ENCODE measurements at places on chromosomes 2 and 18. TPM values are rescaled to one million over a fixed set of nuclear protein-coding genes. Genes with fewer than 3 reads are reported as not detected.

FBXO41 gene
- 2.9 TPM for total RNA-seq

SLC66A2 gene
- 54.2 TPM for total RNA-seq

SP5 gene
- 1.9 TPM for total RNA-seq

KIAA2012 gene
- 2.8 TPM for total RNA-seq

ELOA2 gene
- not detected for total RNA-seq

PMAIP1 gene
- total RNA-seq, result 1.6 TPM
